ENCODE measurements at places on chromosomes 12 and 14.

GRCh38 chr12:50101663-50102062 lies 2.1 kb upstream of the GPD1 start:
- DNase-seq = peak; percentile 74

- DNase-seq = no peak
These were observed 38.2 kb downstream of the IFT43 start for GRCh38 chr14:76023757-76024156.

DNA sequence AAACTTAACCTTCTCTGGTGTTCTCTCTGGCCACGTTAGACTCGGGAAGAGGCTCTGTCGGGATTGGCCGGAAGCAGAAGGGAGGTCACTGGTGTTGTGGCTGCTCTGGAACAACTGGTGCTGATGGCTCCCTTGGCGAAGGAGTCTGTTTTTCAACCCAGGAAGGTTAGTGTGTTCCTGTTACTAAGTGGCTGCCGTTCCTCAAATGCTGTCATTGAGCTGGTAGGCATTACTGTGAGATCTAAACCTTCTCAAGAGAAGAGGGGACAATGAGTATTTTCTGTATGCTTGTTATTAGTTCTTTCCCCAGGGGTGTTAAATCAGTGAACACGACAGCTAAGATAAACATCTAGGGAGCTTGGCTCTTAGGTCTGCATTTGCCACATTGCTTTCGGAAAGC lies 18.3 kb downstream of the POP5 start:
- DNase-seq = no peak

DNA sequence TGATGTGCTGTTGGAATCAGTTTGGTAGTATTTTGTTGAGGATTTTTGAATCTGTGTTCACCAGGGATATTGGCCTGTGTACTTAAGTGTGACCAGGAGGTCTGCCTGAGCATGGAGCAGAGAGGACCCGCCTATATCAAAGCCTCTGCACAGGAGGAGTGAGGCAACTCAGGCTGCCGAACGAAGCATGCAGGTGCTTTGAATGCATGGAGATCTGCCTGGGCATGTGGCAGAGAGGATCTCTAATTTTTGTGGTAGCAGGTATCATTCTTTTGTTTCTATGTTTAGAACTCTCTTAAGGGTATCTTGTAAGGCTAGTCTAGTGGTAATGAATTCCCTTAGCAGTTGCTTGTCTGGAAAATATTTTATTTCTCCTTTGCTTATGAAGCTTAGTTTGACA lies 26.9 kb downstream of the RAB3IP start:
- no peak for DNase-seq

GRCh38 chr14:105974902-105975301 lies 448.5 kb downstream of the TMEM121 start:
- no peak for DNase-seq

DNA sequence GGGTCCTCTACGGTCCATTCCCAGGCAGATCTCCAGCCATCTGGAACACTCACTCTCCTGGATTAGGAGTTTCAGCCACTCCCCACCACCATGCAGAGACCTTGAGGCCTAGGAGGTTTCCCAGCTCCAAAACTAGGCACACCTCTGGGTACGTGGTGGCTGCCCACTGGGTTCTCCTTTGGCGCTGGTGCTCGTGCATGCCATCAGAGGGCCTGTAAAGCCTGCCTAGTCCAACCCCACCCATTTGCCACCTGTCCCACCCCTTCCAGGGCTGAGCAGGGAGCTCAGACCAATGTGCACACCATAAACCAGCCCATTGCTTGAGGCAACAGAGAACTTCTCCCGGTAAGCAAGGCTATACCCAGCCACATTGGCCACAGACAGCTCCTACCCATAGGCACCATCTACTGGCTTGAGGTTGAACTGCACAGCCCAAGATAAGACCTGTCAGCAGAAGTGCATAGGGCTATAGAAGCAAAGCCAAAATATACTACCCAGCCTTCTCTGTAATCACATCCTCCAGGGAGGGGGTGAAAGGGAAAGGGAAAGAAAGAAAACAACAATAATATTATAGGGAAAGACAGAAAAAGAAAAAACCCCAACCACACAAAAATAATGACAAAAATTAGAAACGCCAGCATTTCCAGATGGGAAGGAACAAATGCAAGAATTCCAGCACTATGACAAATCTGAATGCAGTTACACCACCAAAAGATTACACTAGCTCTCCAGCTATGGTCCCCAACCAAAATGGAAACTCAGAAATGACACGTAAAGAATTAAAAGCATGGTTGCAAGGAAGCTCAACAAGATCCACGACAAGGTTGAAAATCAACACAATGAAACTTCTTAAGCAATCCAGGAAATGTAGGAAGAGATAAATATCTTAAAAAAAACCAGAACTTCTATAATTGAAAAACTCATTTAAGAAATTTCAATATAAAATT lies 111.9 kb upstream of the CCDC175 start:
- DNase-seq = peak; percentile 33

DNA sequence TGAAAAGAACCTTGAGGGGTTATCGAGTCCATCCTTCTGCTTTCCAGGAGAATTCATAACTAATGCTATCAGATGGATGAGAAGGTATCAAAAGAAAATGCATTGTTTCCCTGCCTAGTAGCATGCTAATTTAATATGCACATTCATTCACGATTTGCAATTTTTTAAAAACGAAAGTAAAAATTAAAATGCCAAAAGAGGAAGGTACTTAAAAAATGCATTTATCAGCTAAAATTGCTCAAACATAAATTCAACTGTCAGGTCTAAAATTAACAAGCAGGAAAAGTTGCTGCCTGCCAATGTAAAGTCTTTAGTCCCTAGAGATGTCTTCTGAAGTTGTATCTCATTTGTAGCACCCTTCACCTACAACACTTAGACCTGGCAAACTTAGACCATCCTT lies 7.9 kb downstream of the ATF7 start:
- no peak for DNase-seq

- DNase-seq = no peak
These were observed 94.9 kb downstream of the CHGA start for GRCh38 chr14:93017898-93018297.

- DNase-seq = no peak
These were observed 38.5 kb upstream of the BAZ1A start for GRCh38 chr14:34913619-34914018.

- DNase-seq = no peak
These were observed 9.8 kb downstream of the RARG start for GRCh38 chr12:53222170-53222721.

GRCh38 chr14:95426116-95426475 lies 90.4 kb downstream of the SYNE3 start:
- no peak for DNase-seq

DNA sequence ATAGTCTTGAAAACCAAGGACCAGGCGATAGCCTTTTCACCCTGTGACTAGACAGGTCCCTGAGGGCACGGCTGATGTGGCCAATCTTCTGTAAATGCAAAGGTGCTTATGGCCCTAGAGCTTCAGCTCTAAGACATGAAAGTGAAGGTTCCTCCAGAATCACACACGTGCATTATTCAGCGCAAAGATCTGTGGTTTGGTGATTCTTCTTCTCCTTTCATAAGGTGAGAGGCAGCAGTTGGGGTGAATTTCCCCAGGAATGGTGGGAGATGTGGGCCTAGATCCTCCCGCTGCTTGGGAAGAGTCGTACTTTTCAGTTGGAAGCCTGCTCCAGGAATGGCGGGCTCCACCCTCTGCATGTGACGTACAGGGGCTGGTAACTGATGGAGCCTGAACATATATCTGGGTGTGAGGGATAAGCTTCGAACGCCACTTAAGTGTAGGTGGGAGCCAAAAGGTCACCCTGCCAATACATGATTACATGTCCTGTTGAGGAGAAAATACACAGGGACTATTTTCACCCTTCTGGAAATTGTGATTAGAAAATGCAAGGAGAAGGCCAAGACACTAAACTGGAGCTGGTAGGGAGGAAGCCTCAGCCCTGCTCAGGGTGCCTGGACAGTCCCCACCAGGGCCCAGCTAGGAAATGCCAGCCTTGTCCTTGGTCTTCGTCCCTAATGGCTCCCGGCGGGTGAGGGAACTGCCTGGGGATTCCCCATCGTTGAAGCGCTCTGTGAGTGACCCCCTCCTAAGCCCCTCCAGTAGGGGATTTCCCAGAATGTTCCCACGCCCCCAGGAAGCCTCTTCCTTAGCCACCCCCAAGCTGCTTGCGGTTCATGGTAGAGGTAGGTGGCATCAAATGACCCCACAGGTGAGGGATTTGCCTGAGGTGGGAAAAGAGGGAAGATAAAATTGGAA lies 17.6 kb downstream of the BATF start:
- DNase-seq = no peak

- DNase-seq = no peak
These were observed 427.8 kb upstream of the NOVA1 start for GRCh38 chr14:27025648-27026047.

- DNase-seq = no peak
These were observed 20.9 kb downstream of the DLGAP5 start for GRCh38 chr14:55170526-55170925.

DNA sequence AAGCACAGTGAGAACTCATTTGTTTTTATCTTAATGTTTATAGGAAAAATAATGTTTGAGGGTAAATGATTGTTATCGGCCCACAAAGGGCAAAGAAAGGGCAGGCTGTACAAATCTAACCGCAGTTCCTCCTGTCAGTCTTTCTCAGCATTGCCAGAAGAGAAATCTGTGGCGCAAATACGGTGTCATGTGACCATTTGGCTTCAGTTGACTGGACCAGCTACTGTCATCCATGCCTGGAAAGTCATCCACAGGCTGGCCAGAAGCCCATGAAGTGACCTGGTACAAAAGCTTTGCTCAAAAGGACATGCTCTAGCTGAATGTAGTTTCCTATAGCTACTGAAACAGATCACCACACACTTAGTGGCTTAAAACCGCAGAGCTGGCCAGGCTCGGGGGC lies 43.6 kb downstream of the HCAR2 start:
- no peak for DNase-seq

- no peak for DNase-seq
These were observed 1.4 kb downstream of the ACIN1 start for GRCh38 chr14:23093526-23093925.

DNA sequence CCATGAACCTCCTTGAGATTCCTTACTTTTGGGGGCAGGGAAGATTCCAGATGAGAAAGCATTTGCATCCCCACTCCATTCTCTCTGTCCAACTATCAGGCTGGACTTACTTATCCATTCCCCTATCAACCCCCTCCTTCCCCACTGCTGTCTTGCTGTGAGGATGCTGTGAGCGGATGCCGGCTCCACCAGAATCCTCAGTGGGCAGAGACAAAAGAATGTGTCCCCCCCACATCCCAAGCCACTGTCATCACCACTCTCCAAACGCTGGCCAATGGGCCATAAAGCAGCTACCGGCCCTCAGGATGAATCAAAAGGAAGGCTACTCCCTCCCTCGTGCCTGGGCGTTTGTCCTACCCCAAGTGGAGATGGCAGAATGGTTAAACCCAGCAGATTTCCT lies 173.0 kb upstream of the NTF3 start:
- no peak for DNase-seq

GRCh38 chr12:119419381-119419780 lies 84.9 kb downstream of the CCDC60 start:
- DNase-seq = no peak

DNA sequence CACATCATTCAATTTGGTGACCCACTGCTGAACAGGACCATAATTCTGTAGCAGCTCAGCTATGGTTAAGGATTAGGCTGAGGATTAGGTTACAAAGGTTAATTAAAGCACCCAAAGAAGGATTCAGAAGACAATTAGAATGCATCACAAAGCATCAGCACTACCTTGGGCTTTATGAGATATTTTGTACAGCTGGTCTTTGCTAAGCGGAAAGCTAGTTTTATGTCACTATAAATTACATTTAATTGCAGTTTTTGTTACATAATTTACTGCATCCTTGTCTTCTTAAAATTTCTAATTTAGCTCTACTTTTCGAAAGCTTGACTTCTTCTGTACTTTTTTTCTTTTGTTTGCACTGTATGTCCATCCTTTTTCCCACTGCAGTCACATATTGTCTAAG lies 711.5 kb downstream of the RPS29 start:
- no peak for DNase-seq

DNA sequence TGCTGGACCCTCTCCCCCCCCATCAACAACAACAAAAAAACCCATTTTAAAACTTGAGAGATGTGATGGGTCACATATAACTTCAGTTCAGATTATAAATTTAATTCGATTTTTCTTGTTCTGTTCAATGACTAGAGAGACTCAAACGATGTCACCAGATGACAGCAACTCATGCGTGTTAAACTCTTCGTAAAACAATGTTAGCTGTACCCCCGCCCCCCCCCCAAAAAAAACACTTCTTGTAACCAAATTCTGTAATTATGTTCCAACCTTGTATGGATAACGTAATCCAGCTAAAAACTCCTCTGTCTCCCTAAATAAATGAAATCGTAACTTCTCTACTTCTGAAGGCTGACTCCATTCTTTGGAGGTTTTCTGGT lies 614 bp upstream of the NACA start:
- no peak for DNase-seq

DNA sequence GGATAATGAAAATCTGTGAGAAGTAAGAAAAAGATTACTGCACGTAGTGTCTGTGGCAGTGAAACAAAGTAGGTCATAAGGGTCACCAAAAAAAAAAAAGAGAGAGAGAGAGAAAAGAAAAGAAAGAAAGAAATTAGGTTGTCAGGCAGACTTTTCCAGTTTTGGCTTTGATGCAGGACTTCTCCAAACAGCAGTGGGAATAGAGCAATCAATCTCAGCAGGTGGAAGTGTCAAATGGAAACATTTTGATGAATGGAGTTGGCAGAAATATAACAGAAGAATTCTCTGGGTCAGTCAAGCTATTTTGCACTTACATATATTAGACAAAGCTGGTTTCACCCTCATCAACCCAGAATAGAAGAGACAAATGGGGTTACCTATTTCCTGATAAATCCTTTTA lies 745.8 kb downstream of the SLC6A15 start:
- DNase-seq = no peak

- no peak for DNase-seq
These were observed 85.3 kb downstream of the LRP6 start for GRCh38 chr12:12181511-12181910.

DNA sequence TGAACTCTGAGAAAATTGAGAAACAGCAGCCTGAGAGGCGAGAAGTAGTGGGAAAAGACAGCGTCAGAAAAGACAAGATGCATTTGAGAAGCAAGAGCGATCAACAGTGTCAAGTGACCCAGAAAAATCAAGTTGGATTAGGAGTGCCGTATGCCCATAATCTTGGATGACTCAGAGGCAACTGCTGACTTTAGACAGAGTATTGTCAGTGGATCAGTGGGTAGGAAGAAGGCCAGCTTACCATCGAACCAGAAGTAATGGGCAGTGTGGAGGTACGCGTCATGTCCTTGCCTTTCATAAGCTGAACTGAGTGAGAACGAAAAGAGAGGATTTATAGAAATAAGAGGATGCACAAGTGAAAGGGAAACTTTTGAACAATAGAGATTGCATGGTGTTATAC lies 151.0 kb upstream of the NAV3 start:
- DNase-seq = no peak

GRCh38 chr12:124861492-124861891 lies 2.2 kb downstream of the SCARB1 start:
- peak; percentile 97 for DNase-seq
